NT2/D1 (cell line): ENCODE measurements at places on chromosomes 12 and 14.

GRCh38 chr12:2053691-2054090 lies 904 bp downstream of the CACNA1C start:
- no peak for DNase-seq

DNA sequence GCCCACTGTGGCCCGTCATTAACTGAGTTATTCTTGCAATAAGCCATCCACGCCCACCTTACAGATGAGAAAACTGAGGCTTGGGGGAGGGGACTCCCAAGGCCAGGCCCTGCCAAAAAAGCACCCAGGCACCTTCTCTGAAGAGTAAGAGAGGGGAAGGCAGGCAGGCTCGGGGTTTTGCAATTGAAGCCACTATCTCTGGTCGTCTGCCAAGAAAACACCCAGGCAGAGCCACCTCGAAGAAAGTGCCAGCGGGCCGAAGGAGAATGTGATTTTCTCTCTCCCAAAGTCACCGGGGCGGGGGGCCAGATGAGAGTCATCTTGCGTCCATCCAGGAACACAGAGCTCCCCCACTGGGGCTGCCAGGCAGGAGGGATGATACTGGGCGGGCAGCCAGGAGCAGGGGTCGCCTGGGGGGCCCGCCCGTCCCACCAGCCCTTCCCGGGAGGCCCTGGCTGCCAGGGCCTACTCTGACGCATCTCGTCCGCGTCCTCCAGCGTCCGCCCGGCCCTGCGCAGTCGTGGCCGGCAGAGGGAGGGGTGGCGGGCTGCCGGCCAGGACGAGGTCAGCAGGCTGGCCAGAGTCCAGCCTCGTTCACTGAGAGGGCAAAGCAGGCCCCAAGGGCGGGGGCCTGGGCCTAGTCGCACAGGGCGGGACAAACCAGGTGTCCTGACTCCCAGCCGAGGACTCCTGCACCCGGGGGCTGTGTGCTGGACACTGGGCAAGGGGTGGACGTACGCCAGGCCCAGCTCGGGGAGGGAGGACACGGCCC lies 74.3 kb downstream of the RFLNA start:
- no peak for DNase-seq

- DNase-seq = no peak
Observed at GRCh38 chr14:87334997-87335685, 657.8 kb downstream of the GALC start.

GRCh38 chr14:105993814-105994213 lies 467.4 kb downstream of the TMEM121 start:
- DNase-seq = no peak

GRCh38 chr12:118120579-118121363 lies 15.2 kb upstream of the PEBP1 start:
- peak; percentile 80 for DNase-seq

GRCh38 chr14:36807727-36808126 lies 146.1 kb downstream of the PAX9 start:
- no peak for DNase-seq

- no peak for DNase-seq
Observed at GRCh38 chr14:64772397-64772950, 68.2 kb downstream of the PLEKHG3 start.

GRCh38 chr12:120290609-120291305 lies 946 bp downstream of the RNU4-2 start:
- no peak for DNase-seq

DNA sequence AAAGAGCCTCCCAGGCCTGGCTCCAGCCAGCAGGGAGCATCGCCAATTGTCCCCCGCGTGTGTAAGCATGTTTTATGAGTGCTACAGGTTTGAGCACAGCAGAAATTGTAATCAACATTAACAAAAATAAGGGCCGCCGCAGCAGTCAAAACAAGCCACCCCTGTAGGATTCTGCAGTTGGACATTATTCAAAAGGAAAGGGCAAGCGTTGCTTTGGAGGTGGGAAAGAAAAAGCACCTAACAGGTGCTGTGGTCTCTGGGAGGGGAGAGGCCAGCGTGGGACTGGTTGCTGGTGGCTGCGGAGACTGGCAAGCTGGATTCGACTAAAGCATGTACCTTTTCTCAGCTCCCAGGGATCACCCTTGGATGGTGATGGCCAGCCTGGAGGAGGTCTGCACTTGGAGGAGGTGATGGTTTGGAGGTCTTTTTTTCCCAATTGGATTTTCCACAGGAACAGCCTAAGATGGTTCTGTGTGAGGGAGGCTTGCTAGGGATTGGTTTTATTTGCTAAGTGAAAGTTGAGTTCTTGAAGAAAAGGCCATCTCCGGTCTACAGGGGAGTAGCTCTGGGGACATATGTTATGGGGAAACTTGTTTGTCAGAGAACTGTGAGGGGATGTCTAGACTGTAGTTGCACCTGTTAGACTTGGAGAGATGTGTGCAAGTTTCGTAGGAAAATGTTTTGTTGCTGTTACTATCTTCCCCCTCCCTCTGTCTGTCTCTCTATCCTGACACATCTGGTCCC lies 2.0 kb downstream of the DYRK2 start:
- no peak for DNase-seq

DNA sequence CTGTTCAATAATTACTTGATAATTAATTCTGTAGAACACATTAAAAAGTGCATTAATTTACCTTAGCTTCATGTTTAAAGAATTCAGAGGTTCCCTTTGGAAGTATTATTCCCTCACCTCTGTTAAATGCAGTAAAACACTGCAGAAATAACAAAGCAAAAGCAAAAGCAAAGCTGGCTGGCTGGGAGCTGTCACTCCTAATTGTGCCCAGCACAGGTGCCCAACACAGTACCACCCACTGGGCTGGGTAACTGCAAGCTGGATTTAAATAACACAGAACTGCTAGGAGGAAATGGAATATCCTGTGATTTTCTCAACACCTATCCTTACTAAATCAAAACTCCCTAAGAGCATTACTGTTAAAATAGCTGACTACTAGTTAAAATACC lies 72.6 kb downstream of the SLC2A13 start:
- DNase-seq = no peak

GRCh38 chr14:43795600-43796228 lies 711.4 kb downstream of the FSCB start:
- DNase-seq = no peak

DNA sequence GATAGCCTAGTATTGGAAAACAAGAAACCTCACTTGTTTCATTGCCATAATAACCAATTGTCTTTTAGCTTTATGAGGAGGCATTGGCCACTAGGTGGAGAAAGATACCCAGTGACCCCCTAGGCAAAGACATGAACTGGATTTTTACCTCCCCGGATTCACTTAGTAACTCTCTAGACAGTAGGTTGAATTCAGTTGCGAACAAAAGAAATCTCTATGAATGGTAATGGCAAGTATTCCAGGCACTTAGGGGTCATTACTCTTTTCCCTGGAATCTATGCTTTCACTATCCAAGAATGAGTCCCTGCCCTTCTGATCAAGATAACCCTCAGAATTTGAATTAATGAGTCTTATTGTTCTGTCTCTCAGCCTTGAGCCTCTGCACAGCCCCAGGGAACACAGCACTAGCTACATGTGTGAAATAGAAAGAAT lies 29.5 kb upstream of the RHOJ start:
- peak; percentile 30 for DNase-seq

- no peak for DNase-seq
Observed at GRCh38 chr14:63504648-63505047, 38.5 kb downstream of the PPP2R5E start.

GRCh38 chr12:114701553-114701952 lies 17.6 kb upstream of the TBX3 start:
- no peak for DNase-seq

DNA sequence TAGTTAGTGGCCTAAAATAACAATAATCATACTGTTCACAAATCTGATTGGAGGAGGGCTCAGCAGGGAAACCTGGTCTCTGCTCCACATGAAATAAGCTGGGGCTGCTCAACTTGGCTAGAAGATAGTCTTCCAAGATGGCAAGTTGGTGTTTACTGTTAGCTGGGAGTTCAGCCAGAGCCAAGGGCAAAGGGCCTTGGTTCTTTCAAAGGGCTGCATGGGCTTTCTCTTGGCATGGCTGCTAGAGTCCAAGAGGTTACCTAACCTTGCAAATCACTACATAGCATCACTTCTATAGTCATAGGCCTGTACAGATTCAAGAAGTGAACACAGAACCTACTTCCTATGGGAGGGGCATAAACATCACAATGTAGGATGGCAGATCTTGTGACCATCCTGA lies 7.1 kb downstream of the EXOC5 start:
- DNase-seq = no peak

- no peak for DNase-seq
Observed at GRCh38 chr14:71739273-71739990, 192.8 kb upstream of the RGS6 start.

- no peak for DNase-seq
Observed at GRCh38 chr12:132834181-132834711, 5.6 kb upstream of the GOLGA3 start.

GRCh38 chr12:33763331-33763730 lies 259.0 kb upstream of the ALG10 start:
- no peak for DNase-seq

GRCh38 chr12:76976777-76977382 lies 88.5 kb downstream of the E2F7 start:
- no peak for DNase-seq

DNA sequence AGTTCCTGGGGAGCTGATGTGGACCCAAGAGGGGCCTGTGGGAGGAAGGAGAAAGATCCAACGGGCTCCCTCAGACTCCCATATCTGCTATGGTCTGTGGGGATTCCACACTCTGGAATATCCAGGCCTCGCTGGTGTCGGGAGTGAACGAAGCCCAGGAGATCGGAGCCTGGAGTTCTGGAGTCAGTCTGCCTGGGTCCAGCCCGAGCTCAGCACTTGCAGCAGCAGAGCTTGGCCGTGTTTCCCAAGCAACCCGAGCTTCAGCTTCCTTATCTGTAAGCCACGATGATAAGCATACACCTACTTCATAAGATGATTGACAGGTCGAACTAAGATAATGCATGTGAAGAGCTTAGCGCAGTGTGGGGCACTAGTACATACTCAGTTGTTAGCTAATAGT lies 10.1 kb downstream of the LTBP2 start:
- DNase-seq = no peak

DNA sequence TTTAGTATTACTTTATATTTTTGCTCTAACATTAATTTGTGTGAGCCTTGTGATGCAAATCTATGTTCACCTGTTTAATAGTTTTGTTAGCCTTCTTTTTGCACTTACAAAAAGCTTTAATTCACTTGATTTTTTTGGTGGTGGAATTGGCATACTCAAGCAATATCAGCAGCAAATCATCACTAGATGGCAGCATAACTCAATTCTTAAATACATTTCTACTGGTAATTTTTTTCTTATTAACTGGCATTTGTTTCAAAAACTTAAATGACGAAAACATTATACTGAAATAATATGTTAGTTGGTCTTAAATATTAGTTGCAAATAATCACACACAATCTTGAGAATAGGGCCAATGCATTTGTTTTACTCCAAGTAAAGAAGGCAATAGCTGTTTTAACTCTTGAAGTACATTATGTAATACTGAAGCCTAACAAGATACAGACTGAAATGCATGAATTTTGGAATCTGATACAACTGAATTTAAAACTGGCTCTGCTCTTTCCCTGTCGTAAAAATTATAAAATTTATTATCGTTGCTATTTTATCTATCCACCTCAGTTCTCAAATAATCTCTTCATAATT lies 151.5 kb downstream of the ATXN7L3B start:
- peak; percentile 30 for DNase-seq

DNA sequence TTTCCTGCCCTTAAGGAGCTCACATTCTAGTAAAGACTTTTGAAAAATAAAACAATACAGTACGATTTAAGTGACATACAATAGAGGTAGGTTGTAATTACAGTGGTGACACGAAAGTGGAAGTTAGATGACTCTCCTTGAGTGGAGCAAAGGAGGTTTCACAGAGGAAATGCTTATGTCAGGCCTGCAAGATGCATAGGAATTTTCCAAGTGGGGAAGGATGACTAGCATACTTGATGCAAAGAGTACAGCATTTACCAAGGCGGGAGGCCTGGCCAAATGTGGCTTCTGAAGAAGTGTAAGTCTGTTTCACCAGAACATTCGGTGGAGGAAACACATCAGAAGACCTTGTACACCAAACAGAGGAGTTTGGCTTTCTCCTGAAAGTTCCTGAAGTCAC lies 55.2 kb downstream of the ERO1A start:
- DNase-seq = no peak

- DNase-seq = no peak
Observed at GRCh38 chr14:23146351-23146910, 27.4 kb upstream of the CEBPE start.

GRCh38 chr14:25103820-25104219 lies 53.9 kb upstream of the STXBP6 start:
- DNase-seq = no peak

DNA sequence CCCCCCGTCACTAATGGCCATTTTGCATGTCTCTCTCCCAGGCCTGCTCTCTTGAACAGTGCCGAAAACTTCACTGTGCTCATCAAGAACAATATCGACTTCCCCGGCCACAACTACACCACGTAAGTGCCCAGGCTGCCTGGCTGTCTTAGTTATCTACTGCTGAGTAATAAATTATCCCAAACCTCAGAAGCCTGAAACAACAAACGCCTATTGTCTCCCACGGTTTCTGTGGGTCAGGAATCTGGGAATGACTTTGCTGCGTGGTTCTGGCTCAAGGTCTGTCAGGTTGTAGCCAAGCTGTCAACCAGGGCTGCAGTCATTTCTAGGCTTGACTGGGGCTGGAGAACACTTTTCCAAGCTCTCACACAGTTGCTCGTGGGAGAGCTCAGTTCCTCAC lies 32.6 kb downstream of the P2RX7 start:
- no peak for DNase-seq

GRCh38 chr14:97319691-97320090 lies 522.5 kb downstream of the VRK1 start:
- DNase-seq = no peak

GRCh38 chr12:20695232-20695631 lies at the start of gene SLCO1C1:
TSS of gene SLCO1C1 (plus strand) at chr12:20695332. CDS start at chr12:20699577, 4,245 bp downstream.
- DNase-seq = peak; percentile 46

DNA sequence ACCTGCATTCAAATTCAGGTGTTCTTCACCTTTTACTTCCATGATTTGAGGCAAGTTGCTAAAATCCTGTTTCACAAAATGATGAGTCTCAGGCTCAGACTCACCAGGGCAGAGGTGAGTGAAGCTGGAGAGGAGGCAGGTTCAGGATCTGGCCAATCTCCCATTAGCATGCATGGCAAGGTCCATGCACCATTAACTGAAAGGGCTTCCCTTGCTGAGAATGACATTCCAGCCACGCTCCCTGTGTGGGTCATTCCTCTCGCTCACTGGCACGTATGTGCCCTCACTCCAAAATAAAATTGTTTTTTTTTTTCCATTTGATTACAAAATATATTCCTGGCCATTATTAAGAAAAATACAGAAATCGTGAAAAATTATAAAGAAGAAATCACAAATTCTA lies 257.6 kb downstream of the C12orf75 start:
- no peak for DNase-seq
